Activated CD4-positive, alpha-beta memory T cell treated with anti-CD3 and anti-CD28 coated beads, Interleukin-2, amount 10 ng/mL, durations not matched to agents 7 days and 5 days (primary cell): ENCODE measurements at places on chromosomes 3 and 15. TPM values are rescaled to one million over a fixed set of nuclear protein-coding genes. Genes with fewer than 3 reads are reported as not detected.
A peak's percentile ranks its signal among the peaks of the same experiment; 100 is the strongest.

GRCh38 chr15:97319291-97319690 is 641.2 kb upstream of the ARRDC4 start:
- no peak overlapping the region for H3K4me3 ChIP-seq
- DNase-seq, result no peak
- no peaks in the 10 kb centered on the region for H3K27me3 ChIP-seq
- no peaks in the 10 kb centered on the region for H3K4me1 ChIP-seq
- H3K36me3 ChIP-seq, result no peaks in the 10 kb centered on the region
- H3K27ac ChIP-seq, result no peak overlapping the region

Gene PLD1
- 4.1 TPM for total RNA-seq

- no peaks in the 10 kb centered on the region for H3K4me1 ChIP-seq
- no peaks in the 10 kb centered on the region for H3K36me3 ChIP-seq
- H3K27ac ChIP-seq, result no peak overlapping the region
- peaks cover 12% of the 10 kb centered on the region for H3K27me3 ChIP-seq
- no peak overlapping the region for H3K4me3 ChIP-seq
- DNase-seq, result no peak
Observed at GRCh38 chr3:30181178-30181465, 425.3 kb upstream of the TGFBR2 start.

DNA sequence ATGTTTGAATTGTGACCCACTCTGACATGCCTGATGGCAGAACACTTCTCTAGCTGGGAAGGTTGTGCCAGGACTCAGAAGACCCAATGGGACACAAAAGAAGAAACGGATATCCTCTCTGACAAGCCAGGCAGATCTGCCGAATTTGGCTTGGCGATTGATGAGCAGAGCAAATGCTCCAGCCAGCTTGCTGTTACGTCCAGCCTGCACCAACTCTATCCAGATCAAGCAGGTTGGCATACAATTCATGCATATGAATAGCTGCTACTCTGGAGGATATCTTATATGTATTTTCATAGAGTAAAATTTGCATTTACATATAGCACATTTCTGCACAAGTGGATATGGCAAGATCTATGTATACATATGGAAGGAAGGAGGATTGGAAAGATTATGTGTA is 102.8 kb downstream of the PEX5L start:
- H3K36me3 ChIP-seq, result no peaks in the 10 kb centered on the region
- no peak overlapping the region for H3K4me3 ChIP-seq
- H3K27ac ChIP-seq, result no peak overlapping the region
- H3K4me1 ChIP-seq, result peaks cover 1% of the 10 kb centered on the region

Gene CCDC9B
- total RNA-seq, result 2.0 TPM

Gene GOLGA6C
- not detected for total RNA-seq

DNA sequence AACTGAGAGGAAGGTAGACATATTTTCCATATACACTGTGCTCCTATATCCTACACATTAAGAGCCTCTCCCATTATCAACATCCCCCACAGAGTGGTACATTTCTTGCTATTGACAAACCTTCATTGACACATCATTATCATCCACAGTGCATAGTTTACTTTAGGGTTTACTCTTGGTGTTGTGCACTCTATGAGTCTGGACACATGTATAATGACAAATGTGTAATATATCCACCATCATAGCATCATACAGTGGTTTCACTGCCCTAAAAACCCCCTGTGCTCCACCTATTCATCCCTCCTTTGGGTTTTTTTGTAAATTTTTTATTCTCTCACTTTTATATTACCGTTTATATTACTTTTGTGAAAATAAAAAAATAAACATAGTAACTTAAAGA is 22.2 kb upstream of the CLDN18 start:
- H3K4me1 ChIP-seq, result peaks cover 2% of the 10 kb centered on the region
- no peak overlapping the region for H3K27ac ChIP-seq
- no peaks in the 10 kb centered on the region for H3K36me3 ChIP-seq
- H3K4me3 ChIP-seq, result no peak overlapping the region
- DNase-seq, result no peak
- H3K27me3 ChIP-seq, result peaks cover under 1% of the 10 kb centered on the region

Gene THSD4
- total RNA-seq, result not detected

GRCh38 chr3:55089211-55089610 is 161.4 kb upstream of the LRTM1 start:
- H3K4me3 ChIP-seq, result no peak overlapping the region
- no peak overlapping the region for H3K27ac ChIP-seq
- DNase-seq, result no peak
- no peaks in the 10 kb centered on the region for H3K36me3 ChIP-seq
- no peaks in the 10 kb centered on the region for H3K27me3 ChIP-seq
- H3K4me1 ChIP-seq, result no peaks in the 10 kb centered on the region

- DNase-seq, result no peak
- no peak overlapping the region for H3K4me3 ChIP-seq
- peaks cover 2% of the 10 kb centered on the region for H3K27me3 ChIP-seq
- H3K27ac ChIP-seq, result no peak overlapping the region
- H3K36me3 ChIP-seq, result no peaks in the 10 kb centered on the region
Observed at GRCh38 chr15:83565553-83566159, 88.3 kb upstream of the ADAMTSL3 start.

DNA sequence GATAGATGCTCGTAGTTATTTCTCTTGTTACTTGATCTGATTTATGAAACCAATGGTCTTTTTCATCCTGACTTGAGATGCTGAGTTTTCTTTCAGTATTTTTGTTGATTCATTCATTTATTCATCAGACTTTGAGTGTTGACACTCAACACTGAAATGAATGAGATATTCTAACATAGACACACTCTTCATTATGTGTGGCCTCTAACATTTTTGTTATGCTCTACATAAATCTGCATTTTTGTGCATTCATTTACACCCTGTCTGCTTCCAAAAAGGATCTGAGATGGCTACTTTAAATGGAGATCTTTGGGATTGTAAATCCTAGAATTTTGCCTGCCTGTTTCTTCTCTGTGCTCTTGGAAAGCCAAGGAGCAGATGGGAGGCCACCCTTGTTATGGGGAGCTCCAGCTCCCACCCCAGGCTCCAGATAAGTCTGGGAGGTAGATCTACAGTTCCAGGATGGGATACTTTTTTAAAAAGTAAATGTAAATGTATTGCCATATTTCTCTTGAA is 287.2 kb upstream of the LRRFIP2 start:
- peaks cover 25% of the 10 kb centered on the region for H3K27me3 ChIP-seq
- H3K36me3 ChIP-seq, result no peaks in the 10 kb centered on the region
- H3K4me1 ChIP-seq, result no peaks in the 10 kb centered on the region
- H3K4me3 ChIP-seq, result no peak overlapping the region
- H3K27ac ChIP-seq, result no peak overlapping the region

GRCh38 chr3:152256851-152257562 is 11.7 kb upstream of the MBNL1 start:
- no peaks in the 10 kb centered on the region for H3K27me3 ChIP-seq
- no peak for DNase-seq
- H3K4me1 ChIP-seq, result peaks cover 90% of the 10 kb centered on the region
- H3K36me3 ChIP-seq, result peaks cover 42% of the 10 kb centered on the region
- peak overlapping the region; percentile 91 for H3K27ac ChIP-seq

GRCh38 chr3:31210068-31210645 is 315.7 kb upstream of the GADL1 start:
- DNase-seq, result no peak
- no peak overlapping the region for H3K4me3 ChIP-seq
- H3K36me3 ChIP-seq, result peaks cover 23% of the 10 kb centered on the region
- H3K27ac ChIP-seq, result no peak overlapping the region

DNA sequence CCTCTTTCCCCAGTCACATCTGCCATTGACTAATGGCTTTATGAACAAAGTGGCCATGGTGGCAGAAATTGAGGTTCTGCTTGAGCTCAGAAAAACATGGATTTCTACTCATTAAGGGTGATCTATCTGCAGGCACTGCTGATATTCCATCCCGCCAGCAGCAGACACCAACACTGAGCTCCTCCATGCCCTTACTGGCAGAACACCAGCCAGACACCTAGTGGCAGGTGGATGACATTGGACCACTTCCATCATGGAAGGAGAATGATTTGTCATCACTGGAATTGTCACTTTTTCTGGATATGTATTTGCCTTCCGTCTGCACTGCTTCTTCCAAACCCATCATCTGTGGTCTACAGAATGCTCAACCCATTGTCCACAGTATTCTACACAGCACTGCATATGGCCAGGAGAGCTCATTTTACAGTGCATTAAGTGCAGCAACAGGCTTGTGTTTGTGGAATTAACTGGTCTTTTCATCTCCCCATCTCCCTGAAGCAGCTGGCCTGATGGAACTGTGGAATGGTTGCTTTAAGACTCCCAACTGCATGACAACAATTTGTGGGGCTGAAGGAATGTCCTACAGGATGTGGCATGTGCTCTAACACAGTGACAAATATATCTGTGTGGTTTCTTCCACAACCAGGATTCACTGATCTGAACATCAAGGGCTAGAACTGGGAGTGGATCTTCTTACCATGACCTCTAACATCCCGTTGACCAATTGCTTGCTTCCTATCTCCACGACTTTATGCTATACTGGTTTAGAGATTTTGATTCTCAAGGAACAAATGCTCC is 103.4 kb downstream of the WNT7A start:
- DNase-seq, result no peak
- H3K36me3 ChIP-seq, result no peaks in the 10 kb centered on the region
- no peak overlapping the region for H3K27ac ChIP-seq

- peaks cover 4% of the 10 kb centered on the region for H3K36me3 ChIP-seq
- no peak for DNase-seq
- H3K27me3 ChIP-seq, result no peaks in the 10 kb centered on the region
- no peak overlapping the region for H3K4me3 ChIP-seq
Observed at GRCh38 chr3:112395896-112396290, 62.9 kb downstream of the CD200 start.

DNA sequence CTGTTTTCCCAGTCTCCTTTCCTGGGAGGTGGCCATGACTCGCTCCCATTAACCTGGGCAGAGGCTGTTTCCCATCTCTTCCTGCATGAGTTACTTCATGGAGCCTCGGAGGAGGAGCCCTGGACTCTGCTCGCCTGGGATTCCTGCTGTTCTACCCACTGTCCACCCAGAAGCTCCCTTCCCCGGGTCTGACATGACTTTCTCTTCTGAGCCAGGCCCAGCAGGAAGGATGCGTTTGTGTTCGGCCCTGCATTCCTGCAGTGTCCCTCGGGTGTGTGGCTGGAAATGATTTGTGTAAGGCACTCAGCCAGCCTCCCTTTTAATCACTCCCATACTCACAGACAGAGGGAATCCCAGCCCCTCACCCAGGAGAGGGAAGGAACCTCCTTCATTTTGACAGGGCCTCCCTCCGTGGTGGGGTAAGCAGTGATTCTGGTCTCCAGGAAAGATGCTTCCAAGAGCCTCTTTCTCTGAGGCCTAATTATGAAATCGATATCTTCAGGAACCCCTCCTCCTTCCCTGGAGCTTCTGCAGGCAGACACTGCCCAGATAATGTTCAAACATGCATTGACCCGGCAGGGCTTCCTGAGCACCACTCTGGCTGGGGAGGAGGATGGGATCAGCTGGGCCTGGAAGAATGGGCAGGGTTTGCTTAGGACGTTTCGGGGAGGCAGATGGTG is 41.6 kb upstream of the DLG1 start:
- peaks cover 9% of the 10 kb centered on the region for H3K27me3 ChIP-seq
- H3K27ac ChIP-seq, result no peak overlapping the region
- H3K36me3 ChIP-seq, result no peaks in the 10 kb centered on the region
- H3K4me3 ChIP-seq, result no peak overlapping the region
- DNase-seq, result no peak
- H3K4me1 ChIP-seq, result no peaks in the 10 kb centered on the region

GRCh38 chr3:16072420-16073110 is 101.9 kb upstream of the GALNT15 start:
- no peak overlapping the region for H3K4me3 ChIP-seq
- peaks cover 5% of the 10 kb centered on the region for H3K27me3 ChIP-seq
- no peaks in the 10 kb centered on the region for H3K4me1 ChIP-seq
- DNase-seq, result no peak

Gene GOLIM4
- 1.7 TPM for total RNA-seq

Gene TRPM7
- total RNA-seq, result 40.2 TPM

Gene AADAC
- total RNA-seq, result not detected

GRCh38 chr3:35946121-35946853 is 307.0 kb downstream of the ARPP21 start:
- no peak overlapping the region for H3K4me3 ChIP-seq
- H3K4me1 ChIP-seq, result no peaks in the 10 kb centered on the region
- no peaks in the 10 kb centered on the region for H3K27me3 ChIP-seq
- H3K27ac ChIP-seq, result no peak overlapping the region
- H3K36me3 ChIP-seq, result no peaks in the 10 kb centered on the region

DNA sequence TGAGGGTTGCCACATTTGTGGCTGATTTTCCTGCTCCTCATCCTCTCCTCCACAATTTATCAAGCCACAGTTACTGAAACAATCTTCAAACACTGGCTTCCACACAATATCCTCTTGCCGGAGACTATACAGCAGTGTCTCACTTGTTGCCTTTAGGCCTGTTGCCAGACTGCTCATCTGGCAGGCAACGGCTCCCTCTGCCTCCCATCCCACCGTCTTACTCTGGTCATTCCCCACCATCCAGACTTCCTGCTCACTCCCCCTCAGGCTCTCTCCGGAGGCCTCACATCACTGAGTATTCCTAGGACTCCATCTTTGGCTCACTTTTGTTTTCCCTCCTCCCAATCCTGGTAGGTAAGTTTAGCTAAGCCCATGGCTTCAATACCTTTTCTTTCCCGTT is 301.9 kb downstream of the IL20RB start:
- H3K27ac ChIP-seq, result no peak overlapping the region
- no peak for DNase-seq
- no peaks in the 10 kb centered on the region for H3K36me3 ChIP-seq
- no peaks in the 10 kb centered on the region for H3K27me3 ChIP-seq

- peaks cover 24% of the 10 kb centered on the region for H3K4me1 ChIP-seq
- peak; percentile 49 for DNase-seq
- H3K27me3 ChIP-seq, result peaks cover 32% of the 10 kb centered on the region
- H3K36me3 ChIP-seq, result no peaks in the 10 kb centered on the region
Observed at GRCh38 chr15:40843885-40844695, at the start of gene SPINT1. Gene SPINT1 (plus strand): TSS chr15:40844048. CDS start chr15:40844555, 507 bp downstream.

DNA sequence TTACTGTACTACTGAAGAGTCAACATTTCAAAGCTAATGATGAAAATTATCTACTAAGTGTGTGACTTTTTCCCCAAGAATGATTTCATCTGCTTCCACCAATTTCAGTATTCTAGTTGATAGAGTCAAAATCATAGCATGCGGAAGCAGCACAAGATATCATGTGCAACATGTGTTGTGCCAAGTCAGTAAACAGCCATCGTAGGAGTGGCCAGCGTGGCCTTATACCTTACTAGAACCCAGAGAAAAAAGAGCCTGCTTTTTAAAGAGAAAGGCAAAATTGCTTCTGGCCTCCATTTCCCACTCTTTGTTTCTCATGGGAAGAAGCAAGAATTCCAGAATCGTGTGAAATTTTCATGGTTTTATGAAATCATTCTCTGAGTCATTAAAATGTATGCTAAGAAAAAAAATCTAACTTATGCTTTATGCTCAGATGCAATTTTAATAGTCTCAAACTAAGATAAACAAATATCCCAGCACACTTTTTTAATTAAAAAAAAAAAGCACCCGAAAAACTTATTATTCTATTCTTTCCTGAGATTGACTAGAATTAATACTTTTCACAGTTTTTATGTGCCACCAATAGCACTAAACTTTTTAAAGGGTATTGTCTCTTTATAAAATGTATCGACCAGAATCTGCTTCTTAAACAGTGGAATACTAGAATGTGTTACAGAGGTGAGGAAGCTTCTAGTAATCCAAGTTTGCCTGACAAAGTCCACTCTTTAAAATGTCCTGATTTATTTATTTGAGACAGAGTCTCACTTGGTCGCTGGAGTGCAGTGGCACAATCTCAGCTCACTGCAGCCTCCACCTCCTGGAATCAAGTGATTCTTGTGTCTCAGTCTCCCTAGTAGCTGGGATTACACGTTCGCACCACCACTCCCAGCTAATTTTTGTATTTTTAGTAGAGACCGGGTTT is 87.3 kb downstream of the MBNL1 start:
- H3K27ac ChIP-seq, result no peak overlapping the region
- DNase-seq, result no peak
- H3K4me1 ChIP-seq, result peaks cover 58% of the 10 kb centered on the region
- H3K27me3 ChIP-seq, result no peaks in the 10 kb centered on the region
- H3K4me3 ChIP-seq, result no peak overlapping the region
